Stimulated activated CD4-positive, alpha-beta T cell treated with anti-CD3 and anti-CD28 coated beads, Interleukin-1b, Interleukin-23, amount 100 ng/mL, for 24 hours (primary cell): ENCODE measurements at places on chromosomes 2 and 18.

- no peak for DNase-seq
Observed at GRCh38 chr18:53191634-53192033, 851.6 kb downstream of the DCC start.

DNA sequence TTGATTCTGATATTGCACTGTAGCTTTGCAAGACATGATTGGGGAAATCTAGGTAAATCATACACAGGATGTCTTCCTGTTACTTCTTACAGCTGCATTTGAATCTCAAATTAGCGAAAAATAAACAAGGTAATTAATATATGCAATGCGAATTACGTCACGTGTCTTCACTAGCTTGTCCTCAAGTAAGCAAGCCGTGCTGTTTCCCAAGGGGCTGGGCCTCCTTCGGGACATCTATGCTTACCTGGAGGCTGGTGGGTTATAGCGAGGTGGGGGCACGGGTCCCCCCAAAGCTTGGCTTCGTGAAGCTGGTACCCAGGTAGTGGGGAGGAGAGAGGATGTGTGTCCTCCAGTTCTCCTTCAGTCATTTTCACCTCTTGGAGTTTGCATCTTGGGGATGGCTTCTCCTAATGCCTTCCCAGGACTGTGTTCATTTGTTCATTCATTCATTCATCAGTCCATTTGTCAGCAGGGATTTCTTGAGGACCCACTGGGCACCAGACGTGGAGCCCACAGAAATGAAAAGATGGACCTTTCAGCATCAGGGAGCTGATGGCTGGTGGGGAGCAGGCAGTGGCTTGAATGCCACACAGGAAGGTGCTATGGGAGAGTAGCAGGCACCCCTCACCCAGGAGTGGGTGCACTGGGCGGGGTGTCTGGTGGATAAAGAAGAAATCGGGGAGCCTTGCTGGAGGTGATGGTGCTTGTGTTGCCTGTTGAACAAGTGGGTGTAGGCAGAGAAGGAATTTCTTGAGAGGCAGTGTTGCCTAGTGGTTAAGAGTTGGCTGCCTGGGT lies 155.1 kb downstream of the GLI2 start:
- DNase-seq = no peak

GRCh38 chr18:79640875-79641274 lies 38.7 kb upstream of the CTDP1 start:
- no peak for DNase-seq

- no peak for DNase-seq
Observed at GRCh38 chr2:127590386-127591190, 55.1 kb downstream of the MYO7B start.

- peak; percentile 98 for DNase-seq
Observed at GRCh38 chr2:69829256-69830044, at the start of gene GMCL1. Gene GMCL1, plus strand, starts transcription at chr2:69829660. Its CDS starts 233 bp downstream, at chr2:69829893.

GRCh38 chr2:17588031-17588430 lies 47.5 kb downstream of the VSNL1 start:
- DNase-seq = no peak

GRCh38 chr2:207161247-207162123 lies 4.3 kb downstream of the KLF7 start:
- DNase-seq = no peak

DNA sequence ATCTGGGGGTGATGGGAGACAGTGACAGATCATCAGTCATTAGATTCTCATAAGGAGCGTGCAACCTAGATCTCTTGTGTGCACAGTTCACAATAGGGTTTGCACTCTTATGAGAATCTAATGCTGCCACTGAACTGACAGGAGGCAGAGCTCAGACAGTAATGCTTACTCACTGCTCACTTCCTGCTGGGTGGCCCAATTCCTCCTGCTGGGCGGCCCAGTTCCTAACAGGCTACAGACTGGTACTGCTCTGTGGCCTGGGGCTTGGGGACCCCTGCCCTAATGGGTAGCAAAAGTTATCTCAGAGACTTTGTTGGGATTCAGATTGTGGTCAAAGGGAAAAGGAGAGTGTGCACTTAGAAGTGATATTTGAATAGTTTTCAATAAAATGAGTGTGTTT lies 840.1 kb upstream of the ID2 start:
- no peak for DNase-seq

GRCh38 chr2:230944123-230944653 lies 19.1 kb upstream of the GPR55 start:
- no peak for DNase-seq

DNA sequence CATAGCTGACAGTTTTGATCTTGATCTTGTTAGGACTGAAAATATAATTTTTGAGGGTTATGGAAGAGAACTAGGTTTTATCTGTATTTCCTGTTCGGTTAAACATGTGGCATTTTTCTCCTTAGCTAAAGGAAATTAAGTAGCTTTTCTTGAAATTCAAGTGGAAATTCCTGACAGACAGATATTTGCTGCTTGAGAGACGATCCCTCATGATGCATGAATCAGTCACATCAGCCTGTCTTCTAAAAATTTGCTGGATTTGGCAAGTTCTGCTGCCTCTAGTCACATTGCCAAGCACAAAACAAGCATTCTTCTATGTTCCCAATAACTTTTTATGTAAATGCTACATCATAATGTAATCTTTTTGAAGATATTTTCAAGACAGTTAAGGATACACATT lies 201.8 kb upstream of the ATP5MC3 start:
- DNase-seq = no peak

GRCh38 chr18:79926715-79927606 lies 24.5 kb downstream of the SLC66A2 start:
- no peak for DNase-seq

GRCh38 chr2:99698896-99699295 lies 209.1 kb upstream of the REV1 start:
- no peak for DNase-seq

DNA sequence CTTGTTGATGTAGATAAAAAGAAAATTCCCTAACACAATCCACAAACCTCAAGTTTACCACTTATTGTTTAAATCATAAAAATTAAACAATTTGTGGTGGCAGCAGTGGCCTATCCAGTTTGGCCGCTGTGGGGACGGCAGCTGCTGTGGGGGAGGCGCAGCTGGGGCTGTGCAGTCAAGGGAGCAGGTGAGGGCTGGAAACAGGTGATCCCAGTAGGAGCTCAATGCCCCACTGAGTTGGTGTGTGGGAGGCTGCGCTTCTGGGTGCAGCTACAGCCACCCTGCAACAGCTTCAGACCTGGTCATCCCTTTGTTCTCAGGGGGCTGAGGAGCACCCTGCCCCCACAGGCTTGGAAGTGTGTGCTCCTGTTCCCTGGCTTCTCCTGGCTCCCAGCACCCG lies 266.0 kb upstream of the FSIP2 start:
- no peak for DNase-seq

- DNase-seq = no peak
Observed at GRCh38 chr2:237429753-237430152, 15.8 kb upstream of the COL6A3 start.

- DNase-seq = no peak
Observed at GRCh38 chr2:191635333-191636234, 42.4 kb upstream of the NABP1 start.

DNA sequence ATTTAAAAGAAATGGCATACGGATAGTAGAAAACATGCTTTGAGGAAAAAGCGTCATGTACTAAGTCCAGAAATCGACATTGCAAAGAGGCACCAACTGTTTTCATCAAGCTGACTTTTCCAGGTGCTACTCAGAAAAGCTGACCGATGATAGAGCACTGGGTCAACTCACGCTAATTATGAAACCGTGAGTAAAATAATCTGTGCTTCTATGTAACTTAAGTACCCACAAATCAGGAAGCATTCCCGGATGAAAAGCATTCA lies 353 bp upstream of the NUP35 start:
- DNase-seq = no peak

GRCh38 chr2:29195796-29196195 lies 80.6 kb downstream of the CLIP4 start:
- DNase-seq = no peak

- DNase-seq = no peak
Observed at GRCh38 chr2:178514664-178515063, 34.4 kb downstream of the PLEKHA3 start.

DNA sequence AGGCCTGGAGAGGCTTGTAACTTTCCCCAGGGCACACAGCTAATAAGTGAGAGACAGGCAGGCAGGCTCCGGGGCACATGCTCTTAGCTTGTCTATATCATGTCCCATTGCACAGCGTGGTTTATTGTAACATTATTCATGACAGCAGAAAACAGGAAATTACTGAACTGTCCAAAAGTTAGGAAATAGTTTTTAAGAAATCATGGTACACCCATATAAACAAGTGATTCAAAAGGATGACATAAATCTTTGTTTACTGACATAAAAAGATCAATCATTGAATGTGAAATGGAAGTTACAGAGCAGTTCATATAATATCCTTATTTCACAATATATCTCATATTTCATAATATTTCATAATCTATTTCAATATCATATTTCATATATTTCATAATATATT lies 34.3 kb upstream of the TXNDC2 start:
- no peak for DNase-seq

DNA sequence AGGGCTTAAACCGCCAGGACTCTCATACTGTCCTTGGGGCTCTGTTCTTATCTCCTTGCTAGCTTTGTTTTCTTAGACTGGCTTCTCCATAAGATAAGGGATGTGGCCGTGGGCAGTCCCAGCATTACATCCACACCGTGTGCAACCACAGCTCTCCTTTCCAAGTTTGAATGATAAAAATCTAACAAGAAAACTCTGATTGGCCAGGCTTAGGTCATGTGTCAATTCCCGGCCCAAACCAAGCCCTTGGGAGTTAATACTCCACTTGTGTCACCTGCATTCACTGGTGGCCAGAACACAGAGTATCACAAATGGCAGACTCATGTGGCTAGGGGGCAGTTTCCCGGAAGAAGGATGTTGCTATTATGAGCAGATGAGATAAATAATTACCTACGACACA lies 43.2 kb upstream of the KDM3A start:
- no peak for DNase-seq

- DNase-seq = no peak
Observed at GRCh38 chr2:52072949-52073348, 1041.0 kb upstream of the NRXN1 start.

- DNase-seq = peak; percentile 17
Observed at GRCh38 chr2:1162768-1163584, 212.3 kb downstream of the SNTG2 start.

DNA sequence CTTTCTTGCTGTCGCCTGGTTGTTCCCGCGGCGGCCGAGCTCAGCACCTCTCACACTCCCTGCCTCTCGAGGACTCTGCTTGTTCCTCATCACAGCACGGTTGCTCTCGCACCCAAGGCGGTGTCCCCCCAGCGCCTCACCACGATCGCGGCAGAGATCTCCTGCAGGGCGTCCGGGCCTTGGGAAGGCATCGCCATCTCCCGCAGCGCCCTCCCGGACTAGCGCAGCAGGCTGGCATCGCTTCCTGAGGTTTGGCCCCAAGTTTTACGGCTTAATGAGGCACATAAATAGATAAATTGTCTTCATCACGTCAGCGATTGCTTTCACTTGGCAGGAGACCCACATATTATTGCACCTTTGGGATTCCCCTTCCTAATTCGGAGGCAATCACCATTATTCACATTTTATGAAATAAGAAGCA lies 125.4 kb downstream of the RGPD3 start:
- no peak for DNase-seq

DNA sequence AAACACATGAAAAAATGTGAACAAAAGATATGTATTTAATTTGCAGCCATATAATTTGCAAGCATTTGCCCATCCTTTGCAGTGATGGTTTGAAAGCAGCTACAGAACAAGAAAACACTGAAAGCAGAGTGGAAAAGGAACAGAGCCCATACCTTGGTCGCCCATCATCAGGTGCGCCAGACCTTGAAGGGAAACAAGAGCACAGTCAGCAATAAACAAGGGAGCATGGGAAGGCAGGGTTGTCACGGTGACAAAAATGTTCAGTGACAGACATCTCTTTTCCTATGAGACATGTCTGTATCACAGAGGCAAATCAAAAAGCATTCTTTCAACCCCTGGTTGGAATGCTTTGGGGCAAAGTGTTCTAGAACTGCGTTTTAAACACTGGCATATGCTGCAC lies 109.4 kb downstream of the NRXN1 start:
- DNase-seq = no peak

DNA sequence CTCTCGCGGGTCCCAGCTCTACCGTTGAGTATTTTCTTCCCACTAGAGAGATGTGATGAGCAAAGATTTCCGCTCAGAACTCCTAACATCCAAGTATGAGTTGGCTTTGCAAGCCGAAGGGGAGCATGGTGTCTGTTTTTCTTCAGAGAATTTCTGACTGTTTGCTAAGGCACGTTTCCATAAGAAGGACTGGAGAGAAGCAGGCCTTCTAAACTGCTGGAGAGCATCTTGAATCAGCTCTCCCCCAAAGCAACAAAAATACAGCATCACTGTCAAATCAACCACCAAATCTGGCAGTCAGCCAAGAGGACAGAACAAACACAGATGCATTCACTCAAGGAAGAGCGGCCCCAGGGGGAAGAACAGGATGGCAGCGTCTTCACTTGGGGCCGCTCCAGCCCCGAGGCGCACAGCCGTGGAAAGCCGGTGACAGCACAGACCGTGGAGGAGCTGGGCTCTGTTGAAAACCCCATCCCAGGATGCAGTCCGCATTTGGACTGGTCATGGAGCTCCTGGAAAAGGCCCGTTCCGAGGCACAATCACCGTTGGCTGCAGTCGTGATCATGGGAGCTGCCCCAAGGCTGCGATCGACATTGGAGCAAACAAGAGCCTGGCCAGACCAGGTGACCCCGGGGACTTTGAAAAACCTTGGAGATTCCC lies 101.4 kb downstream of the NFATC1 start:
- DNase-seq = no peak

- DNase-seq = no peak
Observed at GRCh38 chr2:156396126-156396525, 40.1 kb upstream of the GPD2 start.

DNA sequence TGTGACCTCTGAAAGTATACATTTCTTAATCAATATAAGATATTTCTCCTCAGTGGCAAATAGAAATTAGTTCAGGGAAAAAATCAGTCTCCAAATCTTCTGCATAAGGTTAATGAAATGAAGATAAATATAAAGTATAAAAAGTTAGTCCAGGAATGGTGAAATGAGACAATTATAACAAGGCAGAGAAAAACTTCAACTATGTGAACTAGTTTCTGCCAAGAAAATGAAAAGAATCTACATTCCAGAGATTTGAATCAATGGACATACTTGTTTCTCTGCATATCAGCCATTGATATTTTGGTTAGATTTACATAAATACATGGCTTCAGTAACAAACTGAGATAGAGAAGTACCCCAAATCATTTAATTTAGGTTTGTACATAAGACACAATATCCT lies 249.0 kb downstream of the EXOC6B start:
- no peak for DNase-seq

- no peak for DNase-seq
Observed at GRCh38 chr2:233201258-233202013, 50.0 kb upstream of the ATG16L1 start.

GRCh38 chr2:47651296-47651695 lies 131.6 kb upstream of the MSH6 start:
- no peak for DNase-seq
